ENCODE measurements at places on chromosomes 2 and 18.

GRCh38 chr2:8518979-8519668 is 162.7 kb upstream of the ID2 start:
- no peak for DNase-seq

DNA sequence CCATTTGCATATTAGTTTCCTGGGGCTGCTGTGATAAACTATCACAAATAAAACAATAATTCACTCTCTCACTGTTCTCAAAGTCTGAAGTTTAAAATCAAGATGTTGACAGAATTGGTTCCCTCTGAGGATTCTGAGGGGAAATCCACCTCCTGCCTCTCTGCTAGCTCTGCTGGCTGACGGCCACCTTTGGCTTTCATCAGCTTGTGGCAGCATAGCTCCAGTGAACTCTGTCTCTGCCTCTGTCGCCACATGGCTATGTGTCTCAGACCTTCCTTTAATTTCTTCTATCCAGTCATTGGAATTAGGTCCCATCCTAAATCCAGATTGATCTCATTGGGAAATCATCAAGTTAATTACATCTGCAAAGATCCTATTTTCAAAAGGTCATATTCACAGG is 38.9 kb upstream of the TRIM43 start:
- no peak for DNase-seq

GRCh38 chr18:42268798-42269197 is 313.8 kb downstream of the PIK3C3 start:
- no peak for DNase-seq

DNA sequence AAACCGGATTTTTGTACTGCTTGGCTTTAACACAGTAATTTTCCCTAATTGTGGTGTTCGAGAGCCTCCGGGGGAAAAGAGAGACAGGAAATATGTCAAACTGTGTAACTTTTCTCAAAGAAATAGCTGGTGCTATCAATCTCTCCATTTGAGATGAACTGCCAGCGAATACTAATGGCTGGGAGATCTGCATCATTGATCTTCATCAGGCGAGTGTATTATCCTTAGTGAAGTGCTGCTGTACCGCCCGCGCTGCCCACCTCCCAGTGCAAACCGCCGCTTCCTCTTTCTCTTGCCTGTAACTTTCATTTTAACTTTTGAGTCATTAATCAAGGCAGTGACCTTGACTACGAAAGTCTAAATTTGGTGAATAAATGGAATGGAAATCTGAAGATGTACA is 246.1 kb upstream of the ST6GAL2 start:
- no peak for DNase-seq

DNA sequence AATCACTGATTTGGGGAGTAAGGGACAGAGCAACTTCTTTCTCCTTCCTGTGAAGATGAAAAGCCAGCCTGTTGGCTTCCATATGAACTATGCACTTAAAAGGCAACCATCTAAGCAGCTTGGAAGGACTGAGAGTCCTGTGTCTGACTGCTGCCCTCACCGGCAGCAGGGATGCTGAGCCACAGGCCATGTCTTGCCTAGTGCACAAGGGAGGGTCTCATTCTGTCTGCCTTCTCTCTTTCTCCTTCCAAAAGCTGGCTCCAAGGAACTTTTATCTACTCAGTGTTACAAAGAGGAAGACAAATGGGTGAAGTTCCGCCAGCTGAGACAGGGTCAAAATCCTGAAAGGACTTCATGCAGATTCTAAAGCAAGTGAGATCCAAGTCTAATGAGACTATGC is 146.3 kb downstream of the MTCL1 start:
- DNase-seq, result no peak

DNA sequence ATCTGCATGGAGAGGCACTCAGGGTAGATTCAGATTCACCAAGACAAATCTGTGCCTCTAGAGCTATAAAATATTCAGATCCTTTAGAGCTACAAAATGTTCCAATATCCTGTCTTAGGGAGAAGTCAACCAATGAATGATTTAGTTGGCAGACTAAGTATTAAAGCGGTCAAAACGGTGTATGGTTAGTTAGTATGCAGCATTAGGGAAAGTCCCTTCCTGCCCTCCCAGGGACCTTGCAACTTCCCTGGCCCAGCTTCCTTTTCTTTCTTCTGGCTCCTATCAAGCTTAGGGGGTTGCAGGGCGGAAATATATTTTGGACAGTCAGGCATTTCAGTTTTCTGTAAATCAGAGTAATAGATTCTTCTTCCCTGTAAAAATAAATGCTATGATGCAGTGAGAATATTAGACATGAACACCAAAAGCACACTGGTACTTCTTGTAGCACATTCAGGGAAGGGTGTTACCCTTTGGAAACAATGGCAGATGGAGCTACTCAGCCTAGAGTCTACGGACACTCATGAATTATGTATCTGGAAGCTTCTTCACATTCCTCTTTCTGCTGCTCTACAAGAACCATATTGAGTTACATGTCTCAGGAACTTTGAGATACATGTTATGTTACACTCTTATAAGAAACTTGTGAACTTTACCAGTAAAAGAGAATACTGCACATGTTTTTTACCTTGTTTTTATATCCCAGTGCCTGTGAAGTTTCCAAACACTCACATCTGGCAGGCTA is 45.7 kb downstream of the CCDC93 start:
- no peak for DNase-seq

DNA sequence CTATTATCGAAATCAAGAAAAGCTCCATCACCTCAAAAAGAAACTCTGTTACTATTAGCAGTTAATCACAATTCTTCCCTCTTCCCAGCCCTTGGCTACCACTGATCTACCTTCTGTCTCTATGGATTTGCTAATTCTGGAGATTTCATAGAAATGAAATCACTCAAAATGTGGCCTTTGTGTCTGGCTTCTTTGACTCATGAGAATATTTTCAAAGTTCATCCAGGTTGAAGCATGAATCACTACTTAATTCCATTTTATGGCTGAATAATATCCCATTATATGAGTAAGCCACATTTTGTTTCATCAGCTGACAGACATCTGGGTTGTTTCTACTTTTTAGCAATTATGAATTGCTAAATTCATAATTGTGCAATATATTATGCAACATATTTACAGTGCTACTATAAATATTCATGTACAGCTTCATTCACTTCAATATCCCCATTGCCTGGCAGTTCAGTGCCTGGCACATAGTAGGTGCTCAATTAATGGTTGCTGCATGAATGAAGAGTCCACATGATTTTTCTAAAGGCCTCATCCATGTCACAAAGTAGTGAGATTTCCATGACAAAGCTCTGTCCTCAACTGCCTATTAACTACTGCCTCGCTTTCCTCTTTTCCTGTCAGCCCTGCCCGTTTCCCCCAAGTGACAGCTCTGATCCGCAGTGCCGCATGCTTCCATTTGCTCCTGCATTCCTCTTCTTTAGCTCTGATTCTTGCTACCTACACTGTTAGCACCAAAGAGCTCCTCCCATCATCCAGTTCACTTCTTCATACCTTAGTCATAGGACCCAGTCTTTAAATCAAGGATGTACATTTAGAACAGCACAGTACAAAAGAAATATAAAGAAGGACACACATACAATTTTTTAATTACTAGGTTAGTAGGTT is 32.8 kb downstream of the CCDC93 start:
- peak; percentile 95 for DNase-seq

DNA sequence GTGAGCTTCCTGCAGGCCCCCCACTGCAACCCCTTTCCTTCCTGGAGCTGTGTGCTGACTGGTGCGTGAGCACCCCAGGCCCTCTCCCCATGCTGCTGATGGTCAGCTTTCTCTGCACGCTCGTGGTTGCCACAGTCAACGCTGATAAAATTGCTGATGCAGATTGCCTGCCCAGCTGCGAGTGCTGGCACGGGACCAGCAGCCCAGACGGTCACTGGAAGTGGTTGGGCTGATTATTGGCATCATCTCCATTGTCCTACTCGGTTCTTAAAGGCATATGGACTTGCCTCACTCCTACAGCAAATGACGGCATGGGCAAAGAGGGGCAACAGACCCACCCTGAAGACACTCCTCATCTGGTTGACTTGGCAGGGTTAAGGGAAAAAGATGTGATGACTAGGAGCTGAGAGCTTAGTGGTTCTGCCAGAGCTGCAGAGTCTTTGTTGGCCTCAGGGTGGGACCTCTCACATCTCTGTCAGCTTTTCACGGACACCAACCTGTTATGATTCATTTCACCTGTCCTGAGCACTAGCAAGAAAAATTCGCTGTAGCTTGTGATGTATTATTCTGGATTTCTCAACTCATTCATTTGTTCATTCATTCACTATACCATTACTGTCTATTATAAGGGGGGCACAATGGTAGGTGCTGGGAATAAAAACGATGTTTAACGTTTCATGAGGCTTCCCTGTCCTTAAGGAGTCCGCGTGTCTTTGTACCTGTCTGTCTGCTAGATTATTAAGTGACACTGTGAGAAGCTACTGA is 38.4 kb downstream of the PAX8 start:
- DNase-seq, result peak; percentile 77

- no peak for DNase-seq
Measured at GRCh38 chr2:30232801-30233130, 1.4 kb downstream of the LBH start.

DNA sequence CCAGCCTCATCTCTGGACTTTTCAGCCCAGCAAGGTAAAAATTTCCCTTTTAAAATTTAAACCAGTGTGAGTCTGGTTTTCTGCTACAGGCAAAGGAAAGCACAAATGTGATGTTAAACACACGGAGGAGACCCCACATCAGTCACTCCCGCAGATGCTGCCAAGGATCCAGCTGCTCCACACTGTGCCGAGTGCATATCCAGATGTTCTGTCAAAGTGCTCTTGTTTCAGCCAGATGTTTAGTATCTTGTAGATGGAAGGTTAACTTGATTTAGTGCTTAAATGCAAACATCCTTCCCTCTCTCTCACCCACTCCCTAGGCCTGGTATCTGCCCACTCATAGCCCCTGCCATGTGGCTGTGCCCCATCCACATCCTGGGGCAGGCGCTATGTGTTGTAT is 15.8 kb upstream of the ATOH8 start:
- DNase-seq, result no peak

GRCh38 chr2:18046558-18047212 is 168.2 kb downstream of the KCNS3 start:
- peak; percentile 55 for DNase-seq

GRCh38 chr2:170533156-170533555 is 182.0 kb upstream of the SP5 start:
- no peak for DNase-seq

DNA sequence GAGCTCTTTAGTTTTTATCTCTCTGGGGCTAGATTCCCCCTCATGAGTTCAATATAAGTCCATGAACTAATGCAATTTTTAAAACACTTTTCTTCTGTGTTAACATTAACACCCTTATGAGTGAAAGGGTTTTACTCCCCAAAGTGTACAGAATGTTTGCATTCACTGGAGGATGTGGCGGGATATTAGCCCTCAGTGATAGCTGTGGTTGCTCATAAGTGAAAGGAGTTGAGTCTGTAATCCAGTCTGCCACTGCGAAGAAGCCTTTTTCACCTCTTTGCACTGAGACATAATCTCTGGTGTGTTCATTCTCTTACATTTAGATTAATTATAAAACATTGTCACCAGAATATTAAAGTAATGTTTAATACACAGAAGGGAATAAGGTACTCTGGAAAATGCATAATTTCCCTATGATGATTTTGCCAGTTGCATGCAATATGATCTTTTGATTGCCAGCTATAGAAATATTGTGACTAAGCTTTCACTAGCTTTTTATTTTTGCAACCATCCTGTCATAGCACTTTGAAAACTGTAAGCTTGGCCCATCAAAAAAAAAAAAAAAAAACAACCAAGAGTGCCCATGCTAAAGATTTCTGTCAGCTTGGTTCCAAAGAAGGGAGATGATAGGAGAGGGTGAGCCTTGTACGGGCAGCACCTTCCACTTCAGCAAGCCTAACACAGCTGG is 113.2 kb downstream of the BCL11A start:
- no peak for DNase-seq

DNA sequence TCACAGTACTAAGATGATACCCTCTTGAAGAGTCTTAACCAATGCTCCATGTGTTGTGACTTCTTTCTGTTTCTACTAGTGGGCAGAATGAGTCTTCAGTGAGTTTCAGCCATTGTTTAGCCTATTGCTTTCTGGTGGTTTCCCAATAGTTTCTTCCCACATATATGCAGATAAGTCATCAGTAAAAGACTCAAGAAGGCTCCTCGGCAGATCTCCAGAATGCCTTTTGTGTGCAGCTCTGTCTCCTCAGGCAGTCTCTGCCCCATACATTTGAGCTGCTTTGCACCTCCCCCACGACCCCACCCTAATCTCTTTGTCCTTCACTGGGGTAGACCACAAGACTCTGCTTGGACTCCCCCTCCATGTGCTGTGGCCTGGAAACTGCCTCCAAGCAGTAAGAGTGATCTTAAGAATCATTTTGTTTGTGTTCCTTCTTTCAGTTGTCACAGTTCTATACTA is 71.6 kb upstream of the CHRNA1 start:
- peak; percentile 94 for DNase-seq

- DNase-seq, result peak; percentile 73
Measured at GRCh38 chr18:8468921-8469335, 140.3 kb upstream of the RAB12 start.

DNA sequence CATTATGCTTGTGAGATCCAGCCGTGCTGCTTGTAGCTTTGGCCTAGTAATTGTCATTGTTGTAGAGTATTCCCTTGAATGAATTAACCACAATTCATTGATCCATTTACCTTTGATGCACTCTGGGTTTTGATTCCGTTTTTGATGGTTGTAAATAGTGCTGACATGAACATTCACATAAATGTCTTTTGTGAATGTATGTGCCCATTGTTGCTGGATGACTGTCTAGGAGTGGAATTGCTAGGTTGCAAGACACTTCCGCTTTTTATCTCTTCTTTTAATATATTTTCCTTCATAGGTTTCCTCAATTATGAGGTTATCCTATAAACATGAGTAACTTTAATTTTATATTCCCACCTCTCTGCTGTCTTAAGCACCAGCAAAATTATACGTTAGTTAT is 104.8 kb upstream of the CCDC68 start:
- no peak for DNase-seq

- no peak for DNase-seq
Measured at GRCh38 chr2:182499706-182500470, 73.1 kb upstream of the PDE1A start.

GRCh38 chr2:119849838-119850565 is 90.3 kb downstream of the PTPN4 start:
- DNase-seq, result peak; percentile 37

GRCh38 chr2:226074391-226074790 is 674.9 kb downstream of the NYAP2 start:
- no peak for DNase-seq

- DNase-seq, result peak; percentile 94
Measured at GRCh38 chr18:25737710-25738311, 352.6 kb downstream of the SS18 start.

DNA sequence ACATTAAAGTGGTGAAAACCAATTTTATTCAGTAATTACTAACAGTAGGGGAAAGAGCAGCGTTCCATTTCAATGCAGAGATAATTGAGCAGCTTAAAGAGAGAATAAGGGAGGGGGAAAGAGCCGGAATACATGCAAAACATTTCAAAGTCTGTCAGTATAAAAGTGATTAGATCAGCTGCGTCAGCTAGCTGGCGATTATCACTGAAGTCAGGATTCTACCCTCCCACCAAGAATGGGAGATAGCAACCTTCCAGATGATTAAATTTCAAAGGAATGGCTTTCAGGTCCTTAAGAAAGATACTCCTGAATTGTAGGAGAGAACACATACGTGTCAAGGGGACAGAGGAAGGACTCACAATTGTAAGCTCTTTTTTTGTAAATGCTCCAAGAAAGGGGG is 2.7 kb upstream of the ZC3H6 start:
- no peak for DNase-seq

- DNase-seq, result no peak
Measured at GRCh38 chr2:53874401-53874950, 14.7 kb upstream of the GPR75 start.
